ENCODE measurements at places on chromosomes 11 and 22. TPM values are rescaled to one million over a fixed set of nuclear protein-coding genes. Genes with fewer than 3 reads are reported as not detected.

DHCR7 gene
- total RNA-seq, result 163 TPM

CCDC89 gene
- total RNA-seq, result 1.4 TPM

OR8G5 gene
- total RNA-seq, result not detected

SELENOH gene
- 86.9 TPM for total RNA-seq

CBLIF gene
- 0.48 TPM for total RNA-seq

OR51A4 gene
- not detected for total RNA-seq

DNA sequence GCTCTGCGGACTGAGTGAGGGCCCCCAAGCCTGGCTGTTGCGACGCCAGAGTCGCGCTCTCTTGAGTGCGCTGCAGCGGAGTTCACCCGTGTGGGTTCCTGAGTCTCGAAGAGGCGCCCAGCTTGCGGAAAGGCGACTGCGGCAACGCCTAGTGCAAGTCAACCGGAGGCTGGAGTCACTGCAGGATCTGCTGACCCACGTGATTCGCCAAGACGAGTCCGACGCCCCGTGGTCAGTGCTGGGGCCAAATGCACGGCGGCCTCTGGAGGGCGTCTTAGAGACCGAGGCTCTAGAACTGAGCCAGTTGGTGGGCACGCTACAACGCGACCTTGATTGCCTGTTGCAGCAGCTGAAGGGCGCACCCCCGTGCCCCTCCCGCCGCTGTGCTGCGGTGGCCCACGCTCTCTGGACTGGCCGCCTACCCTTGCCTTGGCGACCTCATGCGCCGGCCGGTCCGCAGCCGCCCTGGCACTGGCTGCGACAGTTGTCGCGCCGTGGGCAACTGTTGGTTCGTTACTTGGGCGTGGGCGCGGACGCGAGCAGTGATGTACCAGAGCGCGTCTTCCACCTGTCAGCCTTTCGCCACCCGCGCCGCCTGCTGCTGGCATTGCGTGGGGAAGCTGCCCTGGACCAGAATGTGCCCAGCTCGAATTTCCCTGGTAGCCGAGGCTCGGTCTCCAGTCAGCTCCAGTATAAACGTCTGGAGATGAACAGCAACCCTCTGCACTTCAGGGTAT lies 32.6 kb downstream of the RRP8 start:
- H3K4me3 ChIP-seq, result no peak overlapping the region
- no peaks in the 10 kb centered on the region for H3K27me3 ChIP-seq
- DNase-seq, result no peak
- no peak overlapping the region for H3K27ac ChIP-seq

DNA sequence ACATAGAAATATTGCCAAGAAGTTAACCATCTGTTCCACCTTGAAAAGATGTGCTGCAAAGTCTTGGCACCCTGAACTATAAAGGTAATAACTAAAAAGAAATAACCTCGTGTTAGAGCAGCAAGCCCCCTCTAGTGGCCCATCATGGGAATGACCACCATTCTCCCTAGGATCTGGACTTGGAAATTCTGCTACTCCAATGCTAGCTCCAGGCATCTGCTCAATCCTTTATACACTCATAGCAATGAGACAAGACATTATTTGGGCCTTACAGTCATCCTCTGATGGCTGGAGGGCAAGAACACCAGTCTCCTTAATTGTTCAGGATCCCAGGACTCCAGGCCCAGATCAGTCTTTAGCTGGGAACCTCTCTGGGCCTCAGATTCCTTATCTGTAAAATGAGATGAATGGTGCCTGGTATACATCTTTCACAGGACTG lies 76.0 kb downstream of the CWC15 start:
- no peaks in the 10 kb centered on the region for H3K4me1 ChIP-seq
- H3K36me3 ChIP-seq, result no peaks in the 10 kb centered on the region
- no peak overlapping the region for H3K27ac ChIP-seq

DNA sequence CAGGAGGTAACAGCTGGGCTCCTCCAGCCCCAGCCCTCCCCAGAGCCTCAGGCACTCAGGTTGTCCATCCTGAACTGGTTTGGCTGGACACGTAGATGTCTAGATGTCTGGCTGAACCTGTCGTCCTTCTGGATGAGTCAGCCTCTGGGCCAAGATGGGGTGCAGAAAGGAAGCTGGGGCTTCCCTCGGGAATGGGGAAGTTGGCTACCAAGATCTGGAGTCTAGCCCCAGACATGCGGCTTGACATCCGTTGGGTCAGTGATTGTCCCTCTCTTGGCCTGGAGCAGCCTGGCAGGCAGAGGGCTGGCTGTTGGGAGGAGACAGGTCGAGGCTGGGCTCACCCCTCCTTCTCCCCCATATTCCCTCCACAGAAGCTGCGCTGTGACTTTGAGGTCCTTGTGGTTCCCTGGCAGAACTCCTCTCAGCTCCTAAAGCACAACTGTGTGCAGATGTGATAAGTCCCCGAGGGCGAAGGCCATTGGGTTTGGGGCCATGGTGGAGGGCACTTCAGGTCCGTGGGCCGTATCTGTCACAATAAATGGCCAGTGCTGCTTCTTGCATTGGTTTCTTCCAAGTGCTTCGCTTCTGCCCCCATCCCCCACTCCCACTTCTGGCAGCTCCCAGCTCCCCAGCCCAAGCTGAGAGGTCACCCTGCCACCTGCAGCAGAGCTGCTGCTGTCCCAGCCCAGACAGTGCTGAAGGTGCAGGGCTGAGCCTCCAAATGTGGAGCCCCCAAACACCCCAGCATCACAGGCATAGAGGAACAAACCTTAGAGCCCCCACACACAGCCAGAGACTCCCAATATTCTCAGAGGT lies 1.3 kb downstream of the CST6 start:
- no peaks in the 10 kb centered on the region for H3K36me3 ChIP-seq
- no peak overlapping the region for H3K4me3 ChIP-seq
- no peaks in the 10 kb centered on the region for H3K4me1 ChIP-seq

- no peak for DNase-seq
- no peaks in the 10 kb centered on the region for H3K27me3 ChIP-seq
- H3K4me1 ChIP-seq, result no peaks in the 10 kb centered on the region
- H3K4me3 ChIP-seq, result no peak overlapping the region
- no peaks in the 10 kb centered on the region for H3K36me3 ChIP-seq
Measured at GRCh38 chr11:47057365-47057764, 119.3 kb downstream of the ARFGAP2 start.

- H3K4me1 ChIP-seq, result peaks cover 18% of the 10 kb centered on the region
- no peak for DNase-seq
- H3K4me3 ChIP-seq, result no peak overlapping the region
- peak overlapping the region; percentile 45 for H3K27ac ChIP-seq
- H3K36me3 ChIP-seq, result no peaks in the 10 kb centered on the region
Measured at GRCh38 chr22:38239101-38239761, 33.6 kb downstream of the TMEM184B start.

DNA sequence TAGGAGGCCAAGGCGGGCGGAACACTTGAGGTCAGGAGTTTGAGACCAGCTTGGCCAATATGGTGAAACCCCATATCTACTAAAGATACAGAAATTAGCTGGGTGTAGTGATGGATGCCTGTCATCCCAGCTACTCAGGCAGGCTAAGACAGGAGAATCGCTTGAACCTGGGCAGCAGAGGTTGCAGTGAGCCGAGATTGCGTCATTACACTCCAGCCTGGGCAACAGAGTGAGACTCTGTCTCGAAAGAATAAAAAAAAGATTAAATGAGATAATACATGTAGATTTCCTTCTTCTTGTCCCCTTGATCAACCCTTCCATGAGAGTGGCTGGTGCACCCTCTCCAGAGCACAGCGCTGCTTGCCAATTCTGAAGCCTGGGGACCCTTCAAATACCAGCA lies 106.9 kb downstream of the ST3GAL4 start:
- H3K4me1 ChIP-seq, result no peaks in the 10 kb centered on the region
- no peaks in the 10 kb centered on the region for H3K27me3 ChIP-seq
- no peak overlapping the region for H3K27ac ChIP-seq

DNA sequence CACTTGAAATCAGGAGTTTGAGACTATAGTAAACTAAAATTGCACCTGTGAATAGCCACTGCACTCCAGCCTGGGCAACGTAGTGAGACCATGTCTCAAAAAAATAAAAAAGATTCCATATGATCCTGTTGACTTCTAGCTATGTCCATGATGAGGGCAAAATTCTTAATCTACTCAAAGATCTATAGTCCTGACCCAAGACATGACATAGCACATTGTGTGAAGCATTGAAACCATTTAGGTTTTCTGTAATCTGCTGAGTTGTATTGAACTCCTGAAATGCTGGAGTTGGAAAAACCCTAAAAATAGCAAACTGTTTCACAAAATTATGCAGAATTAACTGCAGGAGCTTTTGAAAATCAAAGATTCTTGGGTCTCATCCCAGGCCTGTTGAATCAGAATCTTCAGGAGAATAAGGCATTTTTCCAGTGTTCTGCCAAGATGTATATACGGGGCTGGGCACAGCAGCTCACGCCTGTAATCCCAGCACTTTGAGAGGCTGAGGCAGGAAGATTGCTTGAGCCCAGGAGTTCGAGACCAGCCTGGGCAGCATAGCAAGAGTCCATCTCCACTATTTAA lies 29.8 kb upstream of the LDHA start:
- no peaks in the 10 kb centered on the region for H3K27me3 ChIP-seq
- DNase-seq, result no peak
- peaks cover 10% of the 10 kb centered on the region for H3K36me3 ChIP-seq
- H3K4me3 ChIP-seq, result no peak overlapping the region

DNA sequence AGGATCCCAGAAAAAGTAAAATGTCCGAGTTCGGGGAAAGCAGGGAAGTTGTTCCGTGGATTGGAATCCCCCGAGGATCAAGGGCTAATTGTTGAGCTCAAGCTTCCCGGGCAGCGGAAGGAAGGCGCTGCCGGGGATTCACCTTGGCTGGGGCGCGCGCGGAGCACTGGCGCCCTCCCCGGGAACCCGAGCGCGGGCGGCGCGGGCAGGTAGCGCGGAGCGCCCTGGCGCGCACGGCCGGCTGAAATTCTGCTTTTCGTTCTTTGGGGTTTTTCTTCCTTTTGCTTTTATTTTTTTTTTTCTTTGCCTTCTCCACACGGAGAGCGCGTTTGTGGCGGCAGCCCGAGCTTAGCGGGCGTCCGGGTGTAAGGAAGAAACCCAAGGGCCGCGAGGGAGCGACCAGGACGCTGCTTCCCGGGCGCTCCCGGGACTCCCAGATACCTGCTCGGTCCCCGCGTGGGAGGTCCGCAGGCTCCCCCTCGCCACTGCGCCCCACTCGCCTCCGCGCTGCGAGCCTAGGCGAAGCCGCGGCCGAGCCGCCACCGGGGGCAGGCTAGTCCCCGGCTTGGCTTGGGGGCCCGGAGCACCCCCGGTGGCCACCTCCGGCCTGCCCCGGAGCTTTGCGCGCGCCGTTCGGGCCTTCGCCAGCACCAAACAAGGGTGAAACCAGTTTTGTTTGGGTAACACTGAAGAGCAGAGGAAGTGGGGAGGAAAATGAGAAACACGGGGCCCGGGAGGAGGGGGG lies 4.8 kb upstream of the IGF2 start:
- no peaks in the 10 kb centered on the region for H3K36me3 ChIP-seq
- DNase-seq, result no peak
- peaks cover 74% of the 10 kb centered on the region for H3K27me3 ChIP-seq
- H3K27ac ChIP-seq, result no peak overlapping the region
- no peak overlapping the region for H3K4me3 ChIP-seq

DNA sequence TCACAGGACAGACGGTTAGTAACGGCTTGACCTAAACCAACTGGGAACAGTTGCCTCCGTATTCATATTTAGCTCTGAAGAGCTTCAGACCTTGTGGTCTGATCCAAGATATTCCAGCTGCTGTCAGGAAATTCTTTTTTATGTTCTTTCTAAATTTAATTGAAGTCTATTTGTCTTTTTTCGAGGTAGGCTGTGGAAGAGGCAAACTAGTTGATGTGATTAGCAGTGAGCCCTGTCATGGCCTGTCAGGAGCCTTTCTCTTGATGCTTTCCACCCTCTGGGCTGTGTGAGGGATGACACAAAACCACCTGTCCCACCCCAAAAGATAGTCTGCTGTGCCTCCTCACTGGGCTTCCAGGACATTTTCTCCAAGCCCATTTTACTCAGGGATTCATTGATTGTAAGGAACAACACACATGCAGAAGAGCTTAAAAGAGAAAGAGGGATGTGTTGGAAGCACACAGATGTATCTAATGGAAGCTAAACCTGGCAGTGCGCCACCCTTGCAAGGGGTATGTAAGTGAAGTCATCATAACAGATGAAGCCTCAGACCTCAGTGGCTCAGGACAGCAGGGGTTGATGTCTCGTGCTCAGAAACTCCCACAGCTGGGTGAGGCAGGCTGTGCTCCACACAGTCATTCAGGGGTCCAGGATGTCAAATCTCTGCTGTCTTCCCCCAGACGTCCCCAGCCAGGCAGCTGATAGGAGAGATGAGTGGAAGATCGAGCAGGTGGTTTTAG lies 170.0 kb downstream of the NCAM1 start:
- H3K27me3 ChIP-seq, result no peaks in the 10 kb centered on the region
- H3K36me3 ChIP-seq, result no peaks in the 10 kb centered on the region
- DNase-seq, result no peak
- H3K4me3 ChIP-seq, result no peak overlapping the region
- no peaks in the 10 kb centered on the region for H3K4me1 ChIP-seq

DNA sequence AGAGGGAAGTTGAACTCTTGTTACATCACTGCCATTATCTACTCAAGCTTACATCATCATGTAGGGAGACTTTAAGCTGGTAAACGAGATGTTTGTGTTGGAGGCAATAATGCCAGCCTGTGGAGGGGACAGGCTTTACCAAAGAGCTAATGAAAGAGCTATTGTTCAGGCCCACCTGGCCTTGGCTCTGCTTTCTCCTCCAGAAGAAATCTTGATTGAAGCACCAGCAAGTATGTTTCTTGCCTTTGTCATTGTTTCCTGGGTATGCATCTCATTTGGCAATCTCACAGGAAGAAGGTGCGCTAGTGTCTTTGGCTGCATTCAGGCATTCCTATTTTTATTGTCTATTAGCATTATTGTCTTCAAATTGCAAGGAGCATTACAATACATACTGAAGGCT lies 16.7 kb upstream of the CARD18 start:
- no peak overlapping the region for H3K4me3 ChIP-seq
- H3K4me1 ChIP-seq, result no peaks in the 10 kb centered on the region
- H3K27ac ChIP-seq, result no peak overlapping the region
- H3K27me3 ChIP-seq, result no peaks in the 10 kb centered on the region
- H3K36me3 ChIP-seq, result no peaks in the 10 kb centered on the region

DNA sequence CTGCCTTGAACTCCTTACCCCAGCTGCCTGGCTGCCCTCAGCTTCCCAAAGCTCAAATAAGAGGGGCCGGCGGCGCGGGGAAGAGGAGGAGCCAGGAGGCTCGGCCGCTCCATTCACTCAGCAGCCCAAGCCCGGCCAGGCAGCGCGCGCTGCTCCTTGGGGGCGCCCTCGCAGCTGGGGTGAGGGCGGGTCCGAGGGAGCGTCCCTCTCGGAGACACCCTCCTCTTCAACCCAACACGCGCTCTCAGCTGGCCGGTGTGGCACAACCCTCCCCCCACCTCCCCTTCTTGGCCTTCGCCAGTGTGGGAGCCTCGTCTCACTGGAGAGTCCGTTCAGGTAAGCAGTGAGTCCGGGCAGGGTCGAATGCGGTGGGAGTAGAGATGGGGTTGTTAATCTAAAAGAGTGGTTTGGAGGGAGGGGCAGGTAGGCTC lies at the start of gene WT1:
Gene WT1 (minus strand): TSS at position 29 of the 431 bp plus-strand sequence.
- H3K27me3 ChIP-seq, result peaks cover 97% of the 10 kb centered on the region
- DNase-seq, result no peak
- H3K4me1 ChIP-seq, result no peaks in the 10 kb centered on the region

Data from colonic mucosa (tissue), 4 donors.